ENCODE measurements at places on chromosomes 12 and 14.
A peak's percentile ranks its signal among the peaks of the same experiment; 100 is the strongest.

DNA sequence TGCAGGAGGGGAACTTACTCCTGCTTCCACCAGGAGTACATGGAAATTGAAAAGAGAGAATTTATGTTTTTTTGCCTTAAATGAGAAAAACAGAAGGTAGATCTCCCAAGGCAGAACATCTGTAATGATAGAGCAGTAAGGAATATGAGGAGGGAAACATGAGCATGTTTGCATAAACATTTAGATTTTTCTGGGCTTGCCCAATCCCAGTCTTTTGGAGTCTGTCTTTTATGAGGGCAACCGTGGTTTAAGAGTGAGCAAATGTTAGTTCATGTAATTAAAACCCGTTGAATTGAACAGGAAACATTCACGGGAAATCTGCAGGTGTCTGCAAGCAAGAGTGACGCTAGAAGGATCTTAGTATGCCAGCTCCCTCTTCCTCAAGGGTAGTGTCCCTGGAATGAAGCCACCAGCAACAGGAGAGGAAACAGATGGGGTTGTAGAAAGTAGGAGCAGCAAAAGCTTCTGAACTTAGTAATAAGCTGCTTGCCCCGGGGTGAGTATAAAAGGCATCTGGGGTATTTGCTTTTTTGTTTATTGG is 79.3 kb downstream of the ARF6 start:
- DNase-seq = no peak

GRCh38 chr14:104689109-104689880 is at the start of gene INF2:
Gene INF2, plus strand, starts transcription at chr14:104689618. Its CDS starts 11,748 bp downstream, at chr14:104701366.
- DNase-seq = peak; percentile 48

- no peak for DNase-seq
Measured at GRCh38 chr14:55340482-55340881, 69.3 kb downstream of the FBXO34 start.

DNA sequence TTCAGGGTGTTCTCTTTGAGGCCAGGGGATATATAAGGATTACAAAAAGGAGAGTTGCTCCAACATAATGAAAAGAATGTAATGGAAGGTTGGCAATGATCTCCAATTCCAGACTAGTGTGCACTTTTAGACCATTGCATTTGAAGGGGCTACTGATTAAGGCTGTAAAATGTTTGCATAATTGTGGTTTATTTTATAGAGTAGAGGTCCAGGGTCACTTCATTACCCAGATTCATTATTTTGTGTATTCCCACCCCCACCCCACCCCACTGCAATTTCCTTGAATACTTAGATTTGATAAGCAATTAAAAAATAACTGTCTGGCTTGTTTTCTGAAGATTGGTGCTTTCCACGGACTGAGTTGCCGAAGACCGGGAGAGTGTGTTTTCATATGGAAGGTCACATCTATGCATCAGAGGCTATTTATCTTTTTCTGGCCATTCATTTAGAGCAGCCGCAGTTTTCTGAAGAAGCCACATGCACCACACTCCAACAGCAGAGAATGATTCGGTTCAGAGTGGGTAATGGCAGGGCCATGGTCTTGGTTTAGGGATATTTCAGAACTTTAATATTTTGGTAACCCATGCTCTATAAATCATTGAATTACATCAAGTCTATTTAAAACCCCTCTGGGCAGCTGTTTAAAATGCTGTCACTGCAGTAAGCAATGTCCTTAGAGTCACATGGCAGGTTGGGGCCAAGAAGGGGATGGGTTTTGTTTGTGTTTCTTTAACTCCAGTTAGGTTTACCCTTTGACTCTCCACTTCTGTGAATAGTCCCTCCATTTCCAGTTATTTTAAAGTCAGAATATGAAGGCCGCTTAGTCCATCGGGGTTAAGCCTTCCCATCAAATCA is 94.6 kb downstream of the TMEM30B start:
- DNase-seq = no peak

DNA sequence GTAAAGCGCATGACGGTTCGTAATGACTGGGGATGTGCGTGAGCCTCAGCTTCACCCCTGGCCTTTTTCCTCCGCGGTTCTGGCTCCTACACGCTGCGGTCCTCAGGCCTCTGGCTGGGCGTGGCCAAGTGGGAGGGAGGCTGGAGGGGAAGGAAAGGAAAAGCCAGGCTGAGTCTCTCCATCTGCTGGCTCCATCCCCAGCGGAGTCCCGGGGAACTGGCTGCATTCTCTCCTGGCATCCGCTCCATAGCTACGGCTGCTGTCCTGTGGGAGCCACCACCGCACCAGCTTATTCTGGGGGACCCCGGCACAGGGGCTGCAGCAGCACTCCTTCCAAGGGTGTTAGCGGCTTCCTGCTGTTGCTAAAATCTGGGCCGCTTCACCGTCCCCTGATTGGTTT is 68.2 kb upstream of the SLC24A4 start:
- no peak for DNase-seq

- no peak for DNase-seq
Measured at GRCh38 chr12:89084751-89085150, 267.6 kb downstream of the DUSP6 start.

DNA sequence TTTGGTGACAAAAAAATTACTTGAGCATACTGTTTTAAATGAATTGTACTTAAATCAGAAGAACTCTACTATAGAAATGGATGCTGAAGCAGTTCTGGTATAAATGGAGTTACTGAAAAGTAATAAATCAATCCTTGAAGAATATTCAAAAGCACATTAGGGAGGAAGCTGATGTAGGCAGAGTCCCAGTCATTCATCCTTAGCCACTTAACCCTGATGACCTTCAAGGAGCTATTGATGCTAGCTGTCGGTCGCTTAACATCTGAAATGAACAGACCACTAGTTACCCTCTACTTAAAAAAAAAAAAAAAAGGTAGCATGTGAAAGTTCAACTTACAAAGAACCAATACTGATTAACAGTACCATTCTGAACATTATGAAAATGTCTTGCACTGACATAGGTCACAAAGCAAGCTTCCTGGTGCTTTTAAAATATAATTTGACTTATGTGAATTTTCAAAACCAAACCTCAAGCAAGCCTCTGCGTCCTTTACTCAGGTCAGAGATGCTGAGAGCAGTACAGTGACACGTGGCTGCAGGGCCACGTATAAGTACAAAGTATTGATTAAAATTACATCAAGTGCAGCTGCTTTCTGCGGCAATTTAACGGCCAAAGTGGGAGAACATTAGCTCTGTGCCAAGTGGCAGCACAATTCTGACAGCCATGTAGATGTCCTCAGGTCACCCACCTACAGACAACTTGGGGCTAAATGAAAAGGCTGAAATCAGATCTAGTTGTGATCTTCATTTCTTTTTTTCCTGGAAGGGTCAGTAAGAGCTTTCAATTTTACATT is 18.1 kb downstream of the PPM1H start:
- no peak for DNase-seq

GRCh38 chr12:118050972-118051910 is 9.7 kb downstream of the WSB2 start:
- no peak for DNase-seq

- DNase-seq = no peak
Measured at GRCh38 chr12:3328081-3328480, 162.9 kb upstream of the PRMT8 start.

DNA sequence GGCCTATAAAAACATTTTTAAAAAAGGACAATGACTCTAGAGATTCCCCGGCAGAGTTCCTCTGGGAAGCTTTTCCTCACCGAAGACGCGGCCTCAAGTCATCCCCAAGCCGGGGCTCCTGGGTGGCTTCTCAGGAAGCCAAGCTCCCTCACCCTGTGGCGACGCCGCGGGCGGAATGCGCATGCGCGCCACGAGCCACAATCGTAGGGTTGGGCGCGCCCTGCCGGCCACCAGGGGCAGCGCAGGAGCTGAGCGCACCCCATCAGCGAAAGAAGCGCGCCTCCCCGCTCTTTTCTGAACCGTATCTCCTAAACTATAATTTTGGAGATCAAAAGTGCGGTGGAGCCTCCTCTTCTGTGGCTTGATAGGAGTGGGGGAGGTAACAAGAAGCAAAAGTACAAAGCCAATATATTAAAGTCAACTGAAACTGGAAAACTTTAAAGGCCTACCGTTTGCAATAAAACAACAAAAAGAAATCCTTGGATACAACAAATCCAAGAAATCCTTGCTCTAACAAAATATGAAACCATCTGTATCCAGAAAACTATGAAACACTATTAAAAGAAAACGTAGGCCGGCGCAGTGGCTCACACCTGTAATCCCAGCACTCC is 17.4 kb upstream of the CHFR start:
- DNase-seq = peak; percentile 87
